ENCODE measurements at places on chromosomes 1 and 21.

GRCh38 chr21:31397939-31398338, 53.9 kb upstream of the TIAM1 start:
- no peak for DNase-seq

GRCh38 chr1:30845904-30846290, 62.7 kb downstream of the SDC3 start:
- no peak for DNase-seq

GRCh38 chr1:221994274-221994698, 252.4 kb upstream of the DUSP10 start:
- no peak for DNase-seq

GRCh38 chr1:33814166-33814565, 49.7 kb upstream of the HMGB4 start:
- DNase-seq: no peak

- no peak for DNase-seq
Observed at GRCh38 chr1:61202854-61203598, 120.7 kb downstream of the NFIA start.

- DNase-seq: no peak
Observed at GRCh38 chr21:26914557-26914956, 52.3 kb downstream of the ADAMTS5 start.

DNA sequence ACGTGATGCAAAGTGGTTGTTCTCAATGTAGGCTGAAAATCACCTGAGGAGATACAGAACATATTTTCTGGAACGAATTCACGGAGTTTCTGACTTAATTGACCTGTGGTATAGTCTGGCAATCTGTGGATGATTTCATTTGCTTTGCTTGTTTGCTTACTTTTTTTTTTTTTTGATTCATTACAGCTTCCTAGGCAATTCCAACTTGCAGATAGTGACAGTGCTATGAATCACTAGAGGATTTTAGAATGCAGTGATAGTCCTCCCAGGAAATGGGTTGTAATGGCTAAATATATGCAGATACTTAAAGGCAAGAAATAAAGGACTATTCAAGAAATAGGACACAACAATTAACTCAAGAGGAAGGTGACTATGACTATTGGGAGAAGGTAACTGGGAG, 1378.1 kb upstream of the PRMT6 start:
- DNase-seq: no peak

- DNase-seq: no peak
Observed at GRCh38 chr1:185808631-185809030, 74.4 kb downstream of the HMCN1 start.

GRCh38 chr1:247337250-247337746, 5.6 kb upstream of the ZNF496 start:
- no peak for DNase-seq

DNA sequence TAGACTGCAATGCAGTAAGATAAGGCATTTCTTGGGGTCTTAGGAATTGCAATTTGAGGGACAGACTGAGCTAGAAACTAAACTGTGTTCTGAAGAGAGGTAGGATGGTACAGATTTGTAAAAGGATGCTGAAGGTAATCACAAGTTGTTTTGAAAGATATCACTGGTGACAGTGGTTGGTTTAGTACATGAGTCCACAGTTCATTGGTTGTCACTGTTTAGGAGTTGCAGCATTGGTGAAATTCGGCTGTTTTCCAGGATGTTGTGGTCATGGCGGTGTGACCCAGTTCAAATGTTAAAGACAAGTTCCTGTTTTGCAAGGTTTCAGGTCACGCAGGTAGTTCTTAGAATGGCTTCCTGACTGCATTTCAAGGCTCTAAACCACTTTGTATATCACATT, 292.8 kb upstream of the B3GALT2 start:
- no peak for DNase-seq

- no peak for DNase-seq
Observed at GRCh38 chr1:6035719-6036118, 10.0 kb upstream of the KCNAB2 start.

DNA sequence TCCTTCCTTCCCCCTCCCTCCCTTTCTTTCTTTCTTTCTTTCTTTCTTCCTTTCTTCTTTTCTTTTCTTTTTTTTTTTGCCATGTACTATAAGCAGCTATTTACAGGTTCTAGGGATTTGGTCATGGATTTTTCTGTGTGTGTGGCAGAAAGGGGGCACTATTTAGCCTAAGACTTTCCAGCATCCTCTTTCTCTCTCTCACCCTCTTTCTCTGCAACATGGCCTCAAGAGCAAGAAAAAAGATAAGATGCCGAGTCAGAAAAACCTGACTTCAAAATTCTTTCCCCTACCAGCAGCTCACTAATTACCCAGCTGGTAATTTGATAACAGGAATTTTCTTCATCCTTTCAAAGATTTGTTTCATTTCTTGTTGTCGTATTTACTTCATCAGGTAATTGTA, 458.3 kb upstream of the ADAMTS5 start:
- DNase-seq: no peak

- no peak for DNase-seq
Observed at GRCh38 chr1:115314092-115314491, 24.0 kb downstream of the NGF start.

DNA sequence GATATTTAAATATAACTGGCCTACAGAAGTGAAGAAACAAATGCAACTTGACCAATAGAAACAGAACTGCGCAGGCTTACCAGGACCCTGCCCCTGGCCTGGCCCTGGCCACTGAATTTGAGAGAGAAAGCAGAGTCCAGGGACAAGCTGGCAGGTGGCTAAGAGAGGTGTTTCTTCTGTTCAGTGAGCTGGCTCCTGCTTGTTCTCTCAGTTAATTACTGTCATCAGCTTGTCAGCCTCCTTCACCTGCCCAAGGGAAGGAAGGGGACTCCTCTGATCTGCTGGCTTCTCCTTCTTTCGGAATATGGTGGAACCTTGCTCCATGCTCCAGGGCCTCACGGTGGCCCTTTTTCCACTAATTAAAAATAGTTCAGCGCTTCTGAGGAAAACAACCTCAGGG, 388.4 kb downstream of the DISC1 start:
- DNase-seq: no peak

- DNase-seq: no peak
Observed at GRCh38 chr21:28655471-28655870, 337.2 kb downstream of the LTN1 start.

GRCh38 chr1:14452551-14452950, 145.9 kb upstream of the KAZN start:
- no peak for DNase-seq

DNA sequence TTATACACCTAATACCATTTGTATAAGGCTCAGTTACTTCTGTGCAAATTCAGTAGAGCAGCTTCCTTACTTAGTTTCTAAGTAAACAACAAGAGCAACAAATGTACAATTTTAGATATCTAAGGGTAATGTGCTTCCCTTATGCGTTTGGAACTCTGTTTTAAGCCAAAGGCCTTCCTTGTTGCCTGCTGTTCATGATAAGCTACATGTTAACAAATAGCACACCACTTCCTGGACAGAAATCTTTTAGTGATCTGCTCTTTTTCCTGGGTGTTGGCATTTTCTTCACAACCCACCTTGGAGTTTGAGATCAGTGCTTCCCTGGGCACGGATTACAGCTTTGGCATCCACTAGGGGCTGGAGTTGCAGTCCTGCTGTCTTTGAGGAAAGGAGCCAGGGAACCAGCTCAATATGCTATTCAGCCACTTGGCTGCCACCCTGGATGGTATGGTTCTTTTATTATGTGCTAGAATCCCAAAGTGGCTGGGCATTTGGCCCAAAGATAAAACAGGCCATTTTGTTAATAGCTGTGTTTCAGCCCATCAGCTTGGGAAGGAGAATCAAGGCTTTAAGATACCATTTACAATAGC, 55.6 kb upstream of the ADAR start:
- DNase-seq: no peak

GRCh38 chr1:226870026-226870400, 403 bp upstream of the PSEN2 start:
- DNase-seq: peak; percentile 27

DNA sequence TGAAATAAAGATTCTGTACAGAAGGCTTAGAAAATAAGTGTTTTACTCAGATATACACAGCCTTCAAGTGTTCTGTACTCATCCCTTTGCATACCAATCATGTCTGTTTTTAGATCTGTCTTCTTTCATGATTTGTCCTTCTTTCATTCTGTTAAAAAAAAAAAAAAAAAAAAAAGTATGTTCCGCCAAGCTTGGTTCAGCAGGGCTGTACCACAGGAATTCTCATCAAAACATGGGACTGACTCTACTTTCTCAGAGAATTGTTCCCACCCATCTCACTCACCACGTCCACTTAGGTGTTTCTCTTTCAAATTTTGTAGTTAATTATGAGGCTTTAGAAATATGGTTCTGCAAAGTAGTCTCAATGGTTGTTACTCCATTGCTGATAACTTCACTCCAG, 119.0 kb downstream of the AK5 start:
- DNase-seq: no peak

GRCh38 chr1:198161718-198162090, 4.9 kb downstream of the NEK7 start:
- DNase-seq: no peak

- no peak for DNase-seq
Observed at GRCh38 chr1:38029685-38030511, 16.7 kb downstream of the POU3F1 start.

DNA sequence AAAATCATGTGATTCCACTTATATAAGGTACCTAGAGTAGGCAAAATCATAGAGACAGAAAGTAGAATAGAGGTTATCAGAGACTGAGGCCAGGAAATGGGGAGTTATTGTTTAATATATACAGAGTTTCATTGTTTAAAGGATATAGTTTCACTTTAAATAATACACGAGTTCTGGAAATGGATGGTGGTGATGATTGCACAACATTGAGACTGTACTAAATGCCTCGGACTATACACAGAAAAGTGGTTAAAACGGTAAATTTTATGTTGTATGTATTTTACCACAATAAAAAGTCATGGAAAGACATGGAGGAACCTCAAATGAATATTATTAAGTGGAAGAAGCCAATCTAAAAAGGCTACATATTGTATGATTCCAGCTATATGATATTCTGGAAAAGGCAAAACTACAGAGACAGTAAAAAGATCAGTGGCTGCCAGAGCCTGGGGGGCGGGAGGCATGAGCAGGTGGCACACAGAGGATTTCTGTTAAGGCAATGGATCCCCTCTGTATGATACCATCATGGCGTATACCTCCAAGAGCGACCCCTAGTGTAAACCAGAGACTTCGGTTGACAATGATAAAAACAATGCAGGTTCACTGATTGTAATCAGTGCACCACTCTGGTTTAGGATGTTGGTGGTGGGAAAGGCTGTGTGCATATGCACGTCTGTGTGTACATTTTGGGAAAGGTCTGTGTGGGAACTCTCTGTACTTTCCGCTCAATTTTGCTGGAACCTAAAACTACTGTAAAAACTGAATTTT, 7.5 kb downstream of the C1orf198 start:
- no peak for DNase-seq

- DNase-seq: no peak
Observed at GRCh38 chr1:96926176-96926575, 204.6 kb downstream of the PTBP2 start.

DNA sequence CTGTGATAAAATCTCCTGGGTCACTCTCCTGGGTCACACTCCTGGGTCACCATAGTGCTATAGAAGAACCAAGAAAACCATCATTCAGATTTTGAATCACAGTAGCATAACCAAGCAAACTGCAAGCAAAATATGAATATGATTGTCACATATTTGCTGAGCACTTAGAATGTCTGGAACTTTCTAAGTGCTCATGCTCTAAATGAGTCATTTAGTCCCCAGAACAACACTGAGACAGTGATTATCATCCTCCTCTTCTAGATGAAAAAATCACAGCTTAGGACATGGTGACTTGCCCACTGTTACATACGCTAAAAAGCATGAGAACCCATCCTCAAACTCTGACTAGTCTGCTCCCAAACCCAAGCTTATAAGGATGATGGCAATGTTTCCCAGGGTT, 39.5 kb upstream of the DDAH1 start:
- DNase-seq: no peak

DNA sequence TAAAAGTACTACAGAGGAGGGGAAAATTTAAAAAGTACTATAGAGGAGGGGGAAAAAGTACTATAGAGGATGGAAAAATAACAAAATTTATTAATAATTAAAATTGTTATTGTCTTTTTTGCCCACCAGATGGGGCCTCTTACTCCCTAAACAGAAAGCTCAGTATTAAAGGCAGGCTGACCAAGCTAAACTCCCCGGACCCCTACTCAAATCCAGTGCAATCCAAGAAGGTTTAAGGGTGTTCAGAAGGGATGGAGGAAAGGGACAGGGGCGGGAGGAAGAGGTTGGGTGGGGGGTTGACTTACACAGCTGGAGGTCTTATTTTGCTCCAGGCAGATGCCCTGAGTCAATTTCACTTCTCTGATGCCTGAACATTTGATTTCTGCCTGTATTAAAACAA, 13.7 kb downstream of the CD34 start:
- no peak for DNase-seq

GRCh38 chr1:76086597-76086996, 12.1 kb downstream of the ST6GALNAC3 start:
- DNase-seq: no peak

- DNase-seq: no peak
Observed at GRCh38 chr1:94765958-94766357, 54.2 kb upstream of the SLC44A3 start.

DNA sequence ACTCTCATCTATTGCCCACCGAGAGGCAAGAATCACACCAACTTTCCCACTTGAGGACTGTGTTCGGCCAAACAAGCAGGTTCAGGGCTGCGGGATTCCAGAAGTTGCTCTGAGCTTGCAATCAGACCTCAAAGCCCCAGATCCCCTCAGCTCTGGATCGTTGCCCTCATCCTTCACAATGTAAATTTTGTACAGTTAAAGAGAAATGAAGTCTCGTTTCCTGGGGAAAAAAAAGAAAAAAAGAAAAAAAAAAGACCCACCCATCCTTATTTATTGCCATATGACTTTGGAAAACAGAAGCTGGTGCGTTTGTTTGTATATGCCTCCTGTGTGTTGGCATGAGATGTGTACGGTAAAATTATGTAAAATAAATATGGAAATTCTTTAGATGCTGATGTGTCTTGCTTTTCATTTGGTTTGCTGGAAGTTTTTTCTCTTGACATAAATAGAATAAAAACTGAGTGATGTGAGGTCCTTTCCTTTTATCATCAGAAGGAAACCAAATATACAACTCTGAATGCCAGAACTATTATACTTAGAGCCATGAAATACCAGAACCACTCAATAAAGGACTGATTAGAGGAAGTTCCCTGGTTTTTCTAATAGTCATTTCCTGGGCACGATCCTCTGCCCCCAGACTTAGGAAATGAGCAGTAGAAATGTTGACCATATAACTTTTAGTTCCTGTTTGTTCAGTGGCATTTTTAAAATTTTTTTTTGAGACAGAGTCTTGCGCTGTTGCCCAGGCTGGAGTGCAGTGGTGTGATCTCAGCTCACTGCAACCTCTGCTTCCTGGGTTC, 48.7 kb downstream of the LHX4 start:
- DNase-seq: no peak

- no peak for DNase-seq
Observed at GRCh38 chr1:99227056-99227897, 37.0 kb upstream of the PLPPR4 start.

DNA sequence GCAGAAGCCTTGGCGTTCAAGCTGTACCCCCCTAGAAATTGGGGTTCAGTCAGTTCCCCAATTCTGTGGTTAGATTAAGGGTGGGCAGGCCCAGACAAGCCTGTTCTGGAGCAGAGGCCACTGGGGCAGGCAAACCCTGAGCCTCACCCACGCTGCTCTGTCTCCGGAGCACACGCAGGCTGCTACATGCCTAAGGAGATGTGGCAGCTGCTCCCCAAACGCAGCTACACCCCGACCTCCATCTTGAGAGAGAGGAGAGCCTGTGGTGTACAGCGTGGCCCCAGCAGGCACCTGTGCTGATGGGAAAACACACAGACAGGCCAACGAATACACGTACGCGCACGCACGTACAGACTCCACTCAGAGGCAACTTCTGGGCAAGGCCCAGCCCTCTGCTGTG, 33.9 kb upstream of the GRHL3 start:
- no peak for DNase-seq
